ENCODE measurements at places on chromosomes 5 and 9. TPM values are rescaled to one million over a fixed set of nuclear protein-coding genes. Genes with fewer than 3 reads are reported as not detected.

NFIB gene
- 106 TPM for total RNA-seq

DNA sequence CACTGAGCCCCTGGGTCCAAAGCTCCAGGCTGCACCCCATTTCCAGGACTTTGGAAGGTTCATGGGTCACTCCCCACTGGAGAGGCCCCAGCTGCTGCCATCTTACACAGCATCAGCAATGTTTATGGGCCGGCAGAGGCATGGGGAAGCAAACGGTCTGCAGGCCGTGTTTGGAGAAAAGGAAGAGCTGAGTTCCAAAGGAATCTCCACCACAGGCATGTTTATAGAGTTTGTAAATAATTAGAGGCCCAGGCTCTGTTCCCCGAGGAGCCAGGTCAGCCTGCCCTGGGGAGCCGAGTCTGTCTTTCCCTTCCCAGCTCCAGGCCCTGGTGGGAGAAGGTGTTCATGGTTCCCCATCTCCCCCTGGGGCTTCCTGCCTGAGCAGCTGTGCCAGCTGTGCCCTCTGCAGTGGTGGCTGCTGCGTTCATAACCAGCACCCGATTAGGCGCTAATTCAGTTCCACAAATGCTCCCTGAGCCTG is 64.8 kb downstream of the COL27A1 start:
- no peaks in the 10 kb centered on the region for H3K36me3 ChIP-seq
- H3K27ac ChIP-seq = peak overlapping the region; percentile 54
- DNase-seq = no peak
- H3K27me3 ChIP-seq = no peaks in the 10 kb centered on the region
- no peak overlapping the region for H3K4me3 ChIP-seq

DNA sequence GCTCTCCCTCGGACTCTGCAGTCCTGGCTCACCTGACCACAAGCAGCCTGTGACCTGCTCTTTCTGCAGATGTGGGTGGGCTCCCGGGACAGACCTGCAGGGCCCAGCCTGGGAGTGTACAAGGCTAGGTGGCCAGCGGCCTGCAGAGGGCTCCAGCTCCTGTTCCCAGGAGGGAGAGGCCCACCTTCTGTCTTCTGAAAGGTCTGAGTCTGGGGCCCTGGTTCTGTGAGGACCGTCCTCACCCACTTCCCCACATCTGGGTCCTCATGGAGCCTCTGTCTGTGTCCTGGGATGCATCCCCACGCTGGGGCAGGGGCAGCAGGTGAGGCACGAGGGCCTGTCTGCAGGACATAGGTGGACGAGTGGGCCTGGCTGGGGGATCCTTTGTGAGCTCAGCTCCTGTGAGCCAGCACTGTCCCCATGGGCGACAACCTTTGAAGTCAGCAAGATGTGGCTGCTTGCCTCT is 43.7 kb downstream of the PHF2 start:
- H3K27me3 ChIP-seq = no peaks in the 10 kb centered on the region
- H3K4me3 ChIP-seq = no peak overlapping the region
- DNase-seq = no peak
- no peak overlapping the region for H3K27ac ChIP-seq

GRCh38 chr9:107243742-107244141 is 39.3 kb upstream of the RAD23B start:
- no peak overlapping the region for H3K4me3 ChIP-seq
- no peak overlapping the region for H3K27ac ChIP-seq
- no peaks in the 10 kb centered on the region for H3K4me1 ChIP-seq
- no peaks in the 10 kb centered on the region for H3K36me3 ChIP-seq

GRCh38 chr5:97554977-97555643 is 372.1 kb upstream of the RIOK2 start:
- no peak overlapping the region for H3K4me3 ChIP-seq
- no peak overlapping the region for H3K27ac ChIP-seq
- no peaks in the 10 kb centered on the region for H3K4me1 ChIP-seq
- H3K36me3 ChIP-seq = no peaks in the 10 kb centered on the region

- peaks cover 4% of the 10 kb centered on the region for H3K4me1 ChIP-seq
- H3K36me3 ChIP-seq = no peaks in the 10 kb centered on the region
- no peaks in the 10 kb centered on the region for H3K27me3 ChIP-seq
- H3K4me3 ChIP-seq = peak overlapping the region; percentile 92
Measured at GRCh38 chr9:71909887-71910649, 925 bp downstream of the ABHD17B start.
